AG08395 (cell line): ENCODE measurements at places on chromosomes 11 and 22.

DNA sequence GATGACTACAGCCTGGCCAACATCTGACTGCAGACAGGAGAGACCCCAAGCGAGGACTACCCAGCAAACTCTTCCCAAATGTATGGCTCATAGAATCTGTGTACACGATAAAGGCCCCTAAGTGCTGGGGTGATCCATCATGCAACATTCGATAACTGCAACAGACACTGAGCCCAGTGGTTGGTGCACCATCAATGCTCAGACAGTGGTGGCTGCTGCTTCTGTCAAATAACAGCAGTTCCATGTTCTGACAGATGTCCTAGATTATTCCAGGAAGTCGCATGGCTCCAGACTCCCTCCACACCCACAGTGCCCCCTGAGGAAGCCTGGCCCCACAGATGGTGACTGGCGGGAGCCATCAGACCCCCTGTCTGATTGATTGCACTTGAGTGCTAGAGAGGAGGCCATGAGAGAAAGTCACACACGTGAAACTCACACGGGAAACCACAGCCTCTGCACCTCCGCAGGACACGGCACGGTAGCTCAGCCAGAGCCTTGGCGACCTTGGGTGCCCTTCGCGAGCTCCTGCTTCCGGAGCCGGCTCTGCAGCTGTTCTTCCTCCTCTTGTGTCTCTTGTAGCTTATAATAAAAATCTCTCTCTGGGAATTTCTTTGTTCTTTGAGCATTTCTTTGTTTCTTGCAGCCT, 1155.9 kb downstream of the TBC1D22A start:
- no peak for DNase-seq

DNA sequence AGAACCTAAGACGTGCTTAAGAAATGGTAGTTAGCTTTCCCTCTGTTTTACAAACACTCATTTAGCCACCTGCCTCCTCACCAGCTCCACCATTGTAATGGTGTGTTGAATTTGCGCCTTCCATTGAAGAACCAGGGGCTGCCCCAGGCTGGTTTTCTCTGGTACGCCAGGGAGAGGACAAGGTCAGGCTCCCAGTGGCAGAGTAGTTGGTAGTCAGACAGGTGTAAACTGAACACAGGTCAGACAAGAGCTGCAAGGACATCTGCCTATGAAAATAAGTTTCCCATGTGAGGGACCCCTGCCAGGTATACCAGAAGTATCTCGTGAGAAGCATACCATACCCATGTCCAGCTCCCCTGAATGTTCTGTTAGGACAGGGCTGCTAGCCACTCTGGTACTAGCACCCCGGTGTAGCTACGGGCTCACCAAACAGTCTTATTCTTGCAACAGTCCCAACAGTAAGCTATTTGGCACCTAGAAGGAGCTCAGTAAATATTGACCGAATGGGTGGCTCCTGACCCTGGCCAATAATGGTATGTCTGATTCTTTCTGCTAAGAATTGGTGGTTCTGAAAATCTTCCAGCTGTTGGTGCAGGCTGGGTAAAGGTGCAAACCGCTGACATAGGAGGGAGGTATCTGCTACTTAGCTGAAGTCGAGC, 359.0 kb downstream of the LARGE1 start:
- DNase-seq: no peak

DNA sequence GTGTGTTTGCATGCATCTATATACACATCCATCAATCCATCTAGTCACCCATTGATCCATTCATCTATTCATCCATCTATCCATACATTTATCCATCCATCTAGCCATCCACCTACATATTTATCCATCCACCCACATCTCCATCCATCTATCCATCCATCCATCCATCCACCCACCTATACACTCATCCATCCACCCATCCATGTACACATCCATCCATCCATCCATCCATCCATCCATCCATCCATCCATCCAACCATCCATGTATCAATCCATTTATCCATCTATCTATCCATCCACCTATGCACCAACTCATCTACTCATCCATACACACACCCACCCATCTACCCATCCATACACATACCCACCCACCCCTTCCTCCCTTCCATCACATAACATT, 18.8 kb upstream of the MYEOV start:
- DNase-seq: no peak

DNA sequence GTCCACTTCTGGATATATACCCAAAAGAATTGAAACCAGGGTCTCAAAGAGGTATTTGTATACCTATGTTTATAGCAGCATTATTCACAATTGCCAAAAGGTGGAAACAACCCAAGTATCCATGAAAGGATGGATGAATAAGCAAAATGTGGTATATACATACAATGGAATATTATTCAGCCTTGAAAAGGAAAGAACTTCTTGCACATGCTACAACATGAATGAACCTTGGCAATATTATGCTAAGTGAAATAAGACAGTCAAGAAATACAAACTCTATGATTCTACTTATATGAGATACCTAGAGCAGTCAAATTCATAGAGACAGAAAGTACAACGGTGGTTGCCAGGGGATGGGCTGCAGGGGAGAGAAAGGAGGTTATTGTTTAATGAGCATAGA, 21.6 kb upstream of the PAK1 start:
- DNase-seq: no peak

DNA sequence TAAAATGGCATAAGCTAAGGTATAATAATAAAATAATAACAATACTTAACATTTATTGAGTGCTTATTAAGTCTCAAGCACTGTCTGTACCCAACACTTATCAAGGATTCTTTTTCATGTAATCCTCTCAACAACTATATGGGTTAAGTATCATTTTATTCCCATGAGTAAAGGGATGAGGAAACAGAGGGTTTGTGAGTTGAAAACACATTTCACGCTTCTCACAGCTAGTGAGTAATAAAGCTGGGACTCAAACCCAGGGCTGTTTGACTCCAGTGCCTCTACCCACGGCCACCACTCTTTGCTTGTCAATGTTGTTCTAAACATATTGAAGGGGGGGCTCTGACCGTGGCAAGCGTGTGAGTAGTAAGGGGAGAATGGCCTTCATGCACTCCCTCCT, 8.7 kb downstream of the CD3E start:
- DNase-seq: no peak

DNA sequence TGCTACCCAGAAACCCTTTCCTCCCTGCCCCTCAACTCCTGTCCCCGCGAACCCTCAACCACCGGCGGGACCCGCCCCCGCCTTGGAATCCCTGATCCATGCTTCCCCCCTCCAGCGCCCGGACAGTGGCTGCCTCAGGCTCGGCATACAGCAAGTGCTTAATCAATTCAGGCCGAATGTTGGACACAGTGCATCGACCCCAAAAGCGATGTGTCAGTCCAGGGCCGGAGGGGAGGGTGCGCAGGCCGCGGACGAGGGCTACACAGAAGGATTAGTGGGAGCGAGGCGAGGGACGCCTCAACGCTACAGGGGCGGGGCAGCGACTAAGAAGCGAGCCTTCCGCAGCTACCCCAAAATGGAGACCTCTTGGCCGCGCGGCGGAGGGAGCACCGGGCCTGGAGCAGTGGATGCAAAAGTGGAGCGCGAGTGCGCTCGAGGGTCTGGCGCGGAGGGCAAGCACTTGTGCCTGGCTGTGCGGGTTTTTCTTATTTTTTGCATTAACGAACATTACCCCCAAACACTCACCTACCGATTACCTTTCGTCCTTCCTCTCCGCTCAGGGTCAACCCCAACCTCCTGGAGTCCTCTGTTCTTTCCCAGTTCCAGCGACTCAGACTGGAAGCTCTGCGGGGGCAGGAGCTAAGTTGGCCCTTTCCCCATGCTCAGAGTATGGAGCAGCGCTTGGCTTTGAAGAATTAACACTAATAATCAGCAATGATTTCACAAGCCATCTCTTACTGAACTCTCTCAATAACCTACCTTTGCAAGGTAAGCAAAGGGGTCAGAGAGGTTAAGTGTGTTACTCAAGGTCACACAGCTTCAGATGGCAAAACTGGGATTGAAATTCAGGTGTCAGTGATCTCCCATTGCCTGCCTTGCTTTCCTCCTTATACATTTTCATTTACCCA, 30.0 kb upstream of the WNT11 start:
- peak; percentile 53 for DNase-seq

DNA sequence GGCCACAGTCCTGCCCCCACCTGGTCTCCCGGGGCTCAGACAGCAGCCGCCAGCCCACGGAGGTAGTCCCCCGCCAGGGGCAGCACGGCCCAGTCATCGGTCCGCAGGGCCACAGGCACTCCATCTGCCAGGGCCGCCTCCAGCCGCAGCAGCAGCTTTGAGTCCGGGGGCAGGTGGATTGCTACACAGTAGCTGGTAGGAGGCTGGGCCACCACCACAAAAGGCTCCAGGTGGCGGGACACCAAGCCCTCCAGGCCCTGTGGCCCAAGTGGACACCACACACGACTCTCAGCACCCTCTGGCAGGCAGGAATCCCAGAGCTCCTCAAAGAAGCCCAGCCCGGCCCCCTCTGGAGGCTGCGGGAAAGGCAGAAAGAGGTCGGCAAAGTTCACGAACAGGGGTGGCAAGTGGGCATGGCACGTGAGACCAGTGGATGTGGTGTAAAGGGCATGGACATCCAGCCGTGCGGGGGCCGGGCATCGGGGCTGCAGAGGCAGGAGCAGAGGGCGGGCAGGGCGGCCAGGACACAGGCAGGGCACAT, 2.9 kb downstream of the AP5B1 start:
- DNase-seq: no peak

- no peak for DNase-seq
Observed at GRCh38 chr11:65776710-65777141, 4.0 kb downstream of the AP5B1 start.

DNA sequence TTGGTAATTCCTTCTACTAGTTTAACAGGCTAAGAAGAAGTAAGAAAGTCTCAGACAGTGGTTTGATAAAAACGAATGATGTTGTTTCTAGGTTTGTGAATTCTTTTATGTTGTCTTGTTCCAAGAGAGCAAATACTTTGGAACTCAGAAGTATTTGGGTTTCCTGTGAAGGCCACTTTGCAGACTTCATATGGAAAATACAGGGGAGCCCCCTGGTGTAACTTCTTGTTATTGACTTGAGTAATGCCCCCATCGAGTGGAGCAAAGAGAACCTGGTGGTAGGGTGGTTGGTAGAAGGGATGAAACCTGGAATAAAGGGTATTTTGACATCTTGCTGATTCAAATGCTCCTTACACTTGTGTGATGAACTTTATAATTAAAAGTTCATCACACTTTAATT, 40.0 kb upstream of the PTH start:
- no peak for DNase-seq

GRCh38 chr11:83544846-83545245, 258.7 kb upstream of the CCDC90B start:
- no peak for DNase-seq

GRCh38 chr11:71502871-71503435, 24.1 kb upstream of the KRTAP5-7 start:
- no peak for DNase-seq

DNA sequence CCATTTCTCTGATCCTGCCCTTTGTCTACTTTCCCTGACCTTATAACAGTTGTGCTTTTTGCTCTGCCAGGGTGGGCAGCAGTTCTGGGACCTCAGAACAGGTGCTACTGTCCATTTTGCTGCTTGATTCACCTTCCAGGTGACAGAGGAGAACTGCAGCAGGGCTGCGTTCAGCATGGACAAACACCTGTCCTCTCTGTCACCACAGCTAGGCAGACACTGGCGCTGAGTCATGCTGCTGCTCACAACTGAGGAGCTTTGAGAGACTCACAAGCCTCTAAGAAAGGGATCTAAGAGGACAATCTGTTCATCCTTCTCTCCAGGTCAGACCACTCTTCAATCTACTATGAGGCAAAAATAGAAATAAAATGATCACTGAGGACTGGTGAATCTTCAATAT, 1144.5 kb upstream of the CCDC90B start:
- DNase-seq: no peak

GRCh38 chr11:62922189-62922589, 1.0 kb upstream of the CHRM1 start:
- no peak for DNase-seq
